Retina (tissue), 1 donor: ENCODE measurements at places on chromosomes 5 and 9.

DNA sequence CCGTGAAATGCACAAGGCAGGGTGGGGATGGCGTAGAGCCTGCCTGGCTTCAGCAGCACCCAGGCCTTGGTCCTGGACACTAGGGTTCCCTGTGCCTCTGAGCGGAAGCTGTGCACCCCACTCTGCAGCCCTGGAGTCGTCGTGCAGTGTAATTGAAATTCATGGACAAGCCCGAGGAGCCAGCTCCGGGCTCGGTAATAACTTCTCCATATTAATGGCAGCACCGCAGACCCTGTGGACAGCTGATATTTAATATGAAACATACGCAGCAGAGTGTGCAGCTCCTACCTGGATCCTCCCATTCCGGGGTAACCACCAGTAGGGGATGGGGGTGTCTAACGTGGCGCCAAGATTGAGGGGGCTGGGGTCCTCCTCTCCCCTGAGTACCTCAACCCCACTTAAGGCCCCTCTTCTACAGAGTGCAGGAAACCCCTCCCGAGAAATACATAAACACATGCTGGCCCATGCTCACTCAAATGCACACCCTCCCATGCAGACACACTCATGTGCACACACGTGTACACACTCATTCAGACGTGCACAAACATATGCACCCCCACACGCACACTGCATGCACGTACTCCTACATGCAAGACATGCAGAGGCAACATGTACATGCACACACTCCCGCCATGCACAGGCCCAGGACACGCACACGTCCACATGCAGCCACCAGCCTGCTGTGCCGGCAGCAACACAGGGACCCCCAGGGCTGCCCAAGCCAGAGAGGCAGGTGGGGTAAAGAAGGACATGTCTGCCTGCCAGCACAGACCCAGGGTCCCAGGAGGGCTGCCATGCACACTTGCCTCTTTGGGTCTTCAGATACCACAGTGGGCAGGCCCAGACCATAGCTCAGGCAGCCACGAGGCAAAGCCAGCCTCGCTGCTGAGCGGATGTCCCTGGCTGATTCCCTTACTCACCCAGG, 8.1 kb downstream of the ADAMTS2 start:
- DNase-seq = no peak

- peak; percentile 95 for DNase-seq
Observed at GRCh38 chr5:42994555-42995359, 45.4 kb downstream of the ANXA2R start.

GRCh38 chr9:107044872-107045271, 181.9 kb downstream of the ZNF462 start:
- DNase-seq = no peak

- DNase-seq = no peak
Observed at GRCh38 chr5:32029261-32029660, 144.9 kb downstream of the GOLPH3 start.

DNA sequence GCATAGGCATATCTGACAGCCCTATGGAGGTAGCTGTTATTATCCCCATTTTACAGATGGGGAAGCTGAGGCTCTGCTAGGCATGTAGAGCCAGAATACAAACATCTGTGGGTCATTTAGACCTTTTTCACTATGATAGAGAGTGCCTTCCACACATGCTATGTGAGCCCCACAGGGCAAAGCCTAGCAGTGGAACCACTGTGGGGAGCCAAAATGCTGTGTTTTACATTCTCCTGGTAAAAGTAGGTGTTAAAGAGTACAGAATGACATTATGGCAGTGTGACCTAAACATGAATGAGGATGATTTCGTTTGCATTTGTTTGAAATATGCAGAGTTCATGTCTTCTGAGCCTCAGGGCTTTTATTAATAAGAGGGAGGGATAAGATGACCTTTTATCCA, 265.2 kb downstream of the MAST4 start:
- no peak for DNase-seq

- no peak for DNase-seq
Observed at GRCh38 chr5:157548513-157549282, 26.9 kb downstream of the ADAM19 start.

GRCh38 chr5:134547999-134548658, 22.7 kb downstream of the JADE2 start:
- DNase-seq = no peak

GRCh38 chr5:86837610-86838009, 219.9 kb downstream of the COX7C start:
- DNase-seq = no peak

DNA sequence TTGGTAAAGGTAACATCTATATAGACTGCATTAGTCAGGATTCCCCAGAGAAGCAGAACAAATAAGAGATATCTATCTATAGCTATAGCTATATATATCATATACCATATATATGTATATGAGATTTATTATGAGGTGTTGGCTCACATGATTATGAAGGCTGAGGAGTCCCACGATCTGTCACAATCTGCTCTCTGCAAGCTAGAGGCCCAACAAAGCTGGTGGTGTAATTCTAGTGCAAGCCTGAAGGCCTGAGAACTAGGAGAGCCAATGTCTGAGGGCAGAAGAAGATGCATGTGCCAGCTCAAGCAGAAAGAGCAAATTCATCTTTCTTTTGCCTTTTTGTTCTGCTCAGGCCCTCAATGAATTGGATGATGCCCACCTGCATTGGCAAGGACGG, 102.2 kb upstream of the PLPPR1 start:
- DNase-seq = no peak

DNA sequence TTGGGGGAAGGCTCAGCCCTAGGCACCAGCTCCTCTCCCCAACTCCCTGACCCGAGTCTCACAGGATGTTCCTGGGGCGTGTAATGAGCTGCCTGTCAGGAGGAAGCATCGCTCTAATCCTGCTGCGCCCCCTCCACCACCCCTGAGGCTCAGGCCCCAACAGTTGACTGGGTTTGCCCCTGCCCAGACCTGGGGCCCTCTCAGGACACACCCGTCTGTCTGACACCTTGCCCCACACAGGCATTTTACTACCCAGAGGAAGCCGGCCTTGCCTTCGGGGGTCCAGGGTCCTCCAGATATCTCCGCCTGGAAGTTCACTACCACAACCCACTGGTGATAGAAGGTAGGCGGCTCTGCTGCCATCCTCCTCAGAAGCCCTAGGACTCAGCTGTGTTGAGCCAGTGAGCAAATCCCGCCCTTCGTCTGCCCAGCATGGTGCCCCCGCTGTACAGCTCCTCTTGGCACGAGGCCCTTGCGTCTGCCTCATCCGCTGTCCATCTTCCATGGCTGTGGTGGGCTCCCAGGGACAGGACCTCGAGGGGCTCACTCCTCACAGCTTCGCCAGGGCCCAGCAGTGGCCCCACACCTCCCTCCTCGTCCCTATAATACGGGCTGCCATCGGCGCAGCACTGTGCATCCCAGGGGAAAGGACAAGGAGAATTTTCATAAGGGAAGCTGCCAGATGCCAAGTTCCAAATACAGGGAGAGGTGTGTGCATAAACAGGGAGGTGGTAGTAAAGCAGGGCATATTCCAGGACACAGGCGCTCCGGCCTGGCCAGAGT, 8.0 kb downstream of the DBH start:
- DNase-seq = no peak

DNA sequence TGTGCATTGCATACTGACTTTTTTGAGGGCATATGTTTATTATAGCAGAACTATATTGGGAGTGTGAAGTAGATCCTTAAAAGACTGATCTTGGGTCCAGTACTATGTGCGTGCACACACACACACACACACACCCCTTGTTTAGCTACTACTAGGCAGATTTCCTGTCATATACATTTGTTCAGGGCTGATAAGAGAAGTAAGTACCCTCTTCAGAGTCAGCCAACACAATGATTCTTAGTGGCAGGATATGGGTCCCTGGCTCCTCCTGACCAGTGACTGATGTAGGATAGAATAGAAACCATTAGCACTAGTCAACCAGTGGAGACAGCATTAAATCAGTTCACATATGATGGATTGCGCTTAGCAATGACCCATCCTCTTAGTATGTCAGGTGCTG, 76.2 kb upstream of the MIER3 start:
- no peak for DNase-seq

DNA sequence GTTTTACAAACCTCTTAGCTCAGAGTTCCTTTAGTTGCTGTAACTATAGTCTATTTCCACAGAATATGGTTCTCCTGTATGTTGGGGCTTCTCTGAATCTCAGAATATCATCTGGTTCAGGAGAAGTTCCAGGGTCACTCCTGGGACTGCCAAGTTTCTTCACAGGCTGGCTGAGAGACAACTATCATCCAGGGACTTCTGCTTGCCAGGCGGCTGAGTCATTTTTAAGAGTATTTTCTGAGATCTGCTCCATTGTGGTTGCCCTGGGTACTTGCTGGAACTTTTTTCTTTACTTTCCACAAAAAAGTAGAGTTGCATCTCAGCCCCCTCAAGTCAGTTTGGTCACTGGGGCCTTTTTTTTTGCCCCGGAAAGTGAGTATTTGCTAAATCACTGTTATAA, 566.5 kb downstream of the LRRC70 start:
- no peak for DNase-seq

DNA sequence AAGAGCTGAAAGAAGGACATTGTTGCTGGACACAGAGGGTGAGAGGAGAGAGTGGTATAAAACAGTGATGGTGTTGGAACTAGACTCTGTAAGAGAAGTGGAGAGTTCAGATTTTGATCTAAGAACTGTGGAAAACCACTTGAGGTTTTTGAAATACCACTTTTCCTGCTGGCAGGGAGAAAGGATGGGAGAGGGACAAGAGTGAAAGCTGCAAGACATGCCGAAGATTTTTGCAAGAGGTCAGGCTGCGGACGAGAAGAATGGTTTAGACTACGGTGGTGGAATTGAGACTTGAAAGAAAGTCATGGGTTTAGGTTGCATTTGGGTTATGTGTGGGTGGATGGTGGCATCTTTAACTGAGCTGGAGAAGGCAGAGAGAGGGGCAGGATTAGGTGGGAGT, 202.2 kb upstream of the RPS23 start:
- DNase-seq = no peak

- no peak for DNase-seq
Observed at GRCh38 chr9:96137671-96138429, 164.1 kb downstream of the HSD17B3 start.

DNA sequence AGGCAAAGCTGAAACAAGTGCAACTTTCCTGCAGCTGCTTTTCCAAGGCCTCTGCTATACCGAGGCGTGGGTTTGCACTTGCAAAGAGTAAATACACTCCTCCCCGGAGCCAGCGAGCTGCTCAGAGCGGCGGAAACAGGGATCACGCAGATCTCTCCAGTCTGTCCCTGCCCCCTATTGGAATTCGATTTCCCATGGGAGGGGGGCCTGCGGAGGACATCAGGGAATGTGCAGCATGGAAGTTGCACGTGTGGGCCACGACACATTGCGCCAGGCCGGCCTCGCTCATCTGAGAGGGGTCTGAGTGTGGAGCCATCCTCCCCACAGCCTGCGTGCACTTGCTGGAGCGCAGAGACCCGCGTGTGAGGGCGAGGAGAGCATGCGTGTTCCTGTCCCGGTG, 104.3 kb upstream of the PHYKPL start:
- peak; percentile 45 for DNase-seq

- no peak for DNase-seq
Observed at GRCh38 chr5:27734838-27735237, 696.5 kb upstream of the CDH9 start.

- DNase-seq = no peak
Observed at GRCh38 chr5:95963650-95964410, 2.2 kb upstream of the ELL2 start.

DNA sequence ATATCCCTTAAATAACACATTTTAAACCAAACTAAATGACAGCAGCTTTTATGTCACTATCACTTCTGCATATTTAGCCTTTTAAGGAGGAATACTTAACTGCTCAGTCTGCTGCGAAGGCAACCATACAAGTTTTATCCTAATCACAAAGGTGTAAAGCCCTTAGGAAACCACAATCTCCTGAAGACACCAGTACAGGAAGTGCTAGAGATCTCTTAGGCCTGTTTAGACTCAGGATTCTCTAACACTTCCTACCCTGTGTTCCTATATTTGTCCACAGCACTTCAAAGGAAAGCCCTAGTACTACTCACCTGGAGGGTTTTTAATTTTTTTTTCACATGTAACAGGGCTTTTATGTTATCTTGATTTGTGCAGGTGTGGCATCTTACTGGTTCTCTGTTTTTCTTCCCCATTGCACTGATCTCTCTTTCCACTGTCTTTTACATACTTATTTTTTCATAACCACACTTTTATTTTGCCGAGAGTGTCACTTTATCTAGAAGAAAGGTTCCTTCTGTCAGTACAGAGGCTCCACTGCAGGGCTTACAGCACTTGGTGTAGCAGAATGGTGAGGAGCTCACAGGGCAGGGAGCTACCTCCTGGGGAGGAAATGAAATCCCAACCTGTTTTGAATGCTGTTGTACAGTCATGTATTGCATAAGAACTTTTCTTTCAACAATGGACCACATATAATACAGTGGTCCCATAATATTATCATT, 1060.6 kb upstream of the ACO1 start:
- no peak for DNase-seq

DNA sequence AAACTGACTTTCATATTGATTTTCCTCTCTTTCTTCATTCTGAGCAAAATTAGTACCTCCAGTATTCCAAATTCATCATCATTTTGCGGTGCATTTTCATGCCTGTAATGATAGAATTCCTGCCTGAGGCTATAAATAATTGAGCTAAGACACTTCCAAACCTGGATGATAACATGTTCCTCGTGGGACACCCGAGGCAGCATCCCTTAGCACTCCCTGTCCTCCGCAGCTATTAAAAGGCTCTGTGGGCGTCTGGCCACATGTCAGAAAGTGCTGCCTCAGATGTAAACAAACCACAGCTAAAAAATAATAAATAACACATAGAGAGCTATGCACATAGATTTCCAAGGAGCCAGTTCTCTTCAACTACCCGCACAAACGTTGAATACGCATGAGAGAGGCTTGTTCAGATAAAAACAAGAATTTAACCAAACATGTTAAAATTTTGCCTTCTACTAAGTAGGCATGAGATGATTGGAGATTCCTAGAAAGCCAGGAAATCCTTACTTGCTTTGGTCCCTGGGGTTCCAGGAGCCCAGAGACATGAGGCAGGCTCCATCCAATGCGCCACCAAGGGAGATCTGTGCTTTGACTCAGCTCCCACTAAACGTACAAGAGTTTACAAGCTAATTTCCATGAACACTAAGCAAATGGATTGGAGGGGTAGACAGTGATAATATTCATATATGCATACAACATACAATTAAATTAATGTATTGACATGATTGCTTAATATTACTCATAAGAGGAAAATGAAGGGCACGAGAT, 82.7 kb downstream of the SHC3 start:
- DNase-seq = peak; percentile 28

GRCh38 chr9:18776836-18777820, 255.9 kb downstream of the SAXO1 start:
- no peak for DNase-seq

DNA sequence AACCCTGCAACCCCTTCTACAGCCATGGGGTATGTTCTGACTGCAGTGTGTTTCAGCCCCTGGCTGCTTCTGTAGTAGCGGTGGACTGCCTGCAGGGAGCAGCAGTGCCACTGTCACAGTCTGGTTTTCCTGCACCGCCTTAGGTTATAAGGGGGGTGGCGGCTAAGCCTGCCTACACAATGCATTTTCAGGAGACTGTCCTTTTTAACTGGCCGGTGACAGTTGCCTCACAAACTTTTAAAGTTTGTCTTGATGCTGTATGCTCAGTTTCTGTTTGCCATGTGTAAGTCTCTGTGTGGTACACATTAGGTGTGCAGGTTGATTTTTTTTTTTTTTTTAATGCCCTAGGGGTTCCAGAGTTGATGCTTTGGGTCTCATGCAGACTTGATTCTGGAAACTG, 53.0 kb downstream of the NUP214 start:
- peak; percentile 78 for DNase-seq
